ENCODE measurements at places on chromosomes 2 and 18.

GRCh38 chr2:73283545-73284295, 558 bp downstream of the FBXO41 start:
- no peak for DNase-seq

GRCh38 chr18:26464128-26465011, 84.0 kb downstream of the KCTD1 start:
- DNase-seq: no peak

GRCh38 chr2:44933434-44933951, 8.0 kb upstream of the SIX3 start:
- no peak for DNase-seq

DNA sequence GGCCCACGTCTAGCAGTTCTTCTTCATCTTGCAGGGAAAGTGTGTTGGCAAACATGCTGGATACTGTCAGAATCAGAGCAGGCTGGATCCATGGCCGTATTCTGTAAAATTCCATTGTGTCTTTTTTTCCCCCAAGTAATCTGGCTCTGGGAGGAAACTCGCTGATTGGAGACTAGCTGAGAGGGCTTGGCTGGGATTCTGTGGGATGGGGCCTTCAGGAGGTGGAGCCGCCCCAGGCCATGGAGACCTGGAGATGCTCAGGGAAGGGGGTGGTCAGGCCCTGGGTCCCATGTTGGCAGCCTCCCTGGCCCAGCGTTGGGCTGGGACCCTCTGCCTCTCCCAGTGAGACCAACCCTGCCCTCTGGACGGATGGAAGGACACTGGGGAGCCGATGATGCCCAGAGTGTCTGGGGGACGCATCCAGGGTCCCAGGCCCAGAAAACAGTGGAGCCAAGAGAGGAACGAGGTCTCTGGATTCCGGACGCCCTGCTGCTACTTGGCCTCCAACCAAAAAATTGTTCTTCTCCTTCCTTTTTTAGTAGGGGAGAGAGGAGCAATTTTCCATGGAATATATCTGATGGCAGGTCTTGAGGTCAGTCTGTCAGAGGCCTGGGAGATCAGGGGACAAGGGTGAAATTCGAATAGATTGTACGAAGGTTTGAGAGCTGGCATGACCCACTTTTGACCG, 114.5 kb downstream of the AGAP1 start:
- DNase-seq: no peak
